ENCODE measurements at places on chromosomes 3 and 15.

- DNase-seq: no peak
Measured at GRCh38 chr15:71252044-71252739, 136.9 kb downstream of the THSD4 start.

DNA sequence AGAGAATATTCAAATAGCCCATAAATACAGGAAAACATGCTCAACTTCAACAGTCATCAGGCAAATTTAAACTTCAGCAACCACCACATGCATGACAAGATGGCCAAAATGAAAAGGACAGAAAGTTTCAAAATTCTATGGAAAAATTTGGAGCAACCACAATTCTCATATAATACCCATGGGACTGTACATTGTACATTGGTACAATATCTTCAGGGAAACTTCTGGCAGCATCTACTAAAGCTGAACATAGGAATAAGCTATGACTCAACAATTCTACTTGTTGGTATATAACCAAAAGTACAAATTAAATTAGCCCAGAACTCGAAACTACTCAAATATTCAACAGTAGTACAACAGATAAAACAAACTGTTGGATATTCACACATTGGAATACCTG lies 847.6 kb downstream of the TBL1XR1 start:
- DNase-seq: no peak

- DNase-seq: no peak
Measured at GRCh38 chr15:101348015-101348414, 53.0 kb upstream of the SNRPA1 start.

DNA sequence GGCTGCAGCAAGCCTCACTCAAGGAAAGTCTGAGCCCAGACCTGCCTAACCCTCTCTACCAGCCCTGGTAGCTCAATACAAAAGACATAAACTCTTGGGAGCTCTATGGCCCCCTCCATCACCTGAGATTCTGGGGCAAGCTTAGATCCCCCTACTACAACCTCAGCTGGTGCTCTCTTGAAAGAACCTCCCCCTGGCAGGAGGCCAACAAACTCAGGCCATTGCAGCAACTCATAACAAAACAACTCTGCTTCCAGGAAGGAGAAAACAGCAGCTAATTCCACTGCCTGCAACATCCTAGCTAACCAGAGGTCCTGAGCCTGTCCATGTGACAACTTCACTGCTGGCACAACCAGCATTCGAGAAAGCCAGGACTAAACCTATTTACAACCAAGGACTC lies 169.2 kb downstream of the ROBO1 start:
- DNase-seq: no peak

DNA sequence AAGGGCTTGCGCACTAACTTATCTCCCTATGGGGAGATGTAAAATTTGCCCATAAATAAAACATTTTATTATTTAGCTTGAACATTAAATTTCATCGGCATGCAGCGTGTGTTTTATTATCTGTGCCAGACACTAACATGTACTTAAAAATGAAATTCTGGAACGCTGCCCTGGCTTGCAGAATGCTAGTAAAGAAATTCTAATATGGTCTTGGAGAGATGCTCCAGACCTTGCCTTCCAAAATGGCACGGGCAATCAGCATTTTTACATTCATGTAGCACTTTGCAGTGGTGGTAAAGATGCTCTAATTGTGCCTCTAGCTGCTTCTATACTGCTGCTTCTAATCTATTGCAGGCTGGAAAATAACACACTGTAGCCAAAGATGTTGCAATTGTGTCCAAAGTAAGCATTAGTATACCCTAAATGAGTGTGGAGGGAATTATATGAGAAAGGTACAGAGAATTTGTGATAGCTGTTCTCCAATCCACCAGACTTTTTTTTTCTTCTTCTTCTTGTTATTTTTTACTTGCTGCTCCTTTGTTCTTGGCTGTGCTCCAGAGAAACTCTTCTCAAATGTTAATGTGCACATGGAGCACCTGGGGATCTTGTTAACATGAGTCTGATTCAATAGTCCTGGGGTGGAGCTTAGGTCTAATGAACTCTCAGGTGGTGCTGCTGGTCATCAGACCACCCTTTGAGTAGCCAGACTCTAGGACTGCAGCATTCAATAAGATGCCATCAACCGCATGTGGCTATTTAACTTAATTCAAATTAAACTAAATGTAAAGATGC lies 47.3 kb downstream of the CRABP1 start:
- no peak for DNase-seq

- DNase-seq: no peak
Measured at GRCh38 chr3:31606453-31606852, 73.7 kb downstream of the STT3B start.

DNA sequence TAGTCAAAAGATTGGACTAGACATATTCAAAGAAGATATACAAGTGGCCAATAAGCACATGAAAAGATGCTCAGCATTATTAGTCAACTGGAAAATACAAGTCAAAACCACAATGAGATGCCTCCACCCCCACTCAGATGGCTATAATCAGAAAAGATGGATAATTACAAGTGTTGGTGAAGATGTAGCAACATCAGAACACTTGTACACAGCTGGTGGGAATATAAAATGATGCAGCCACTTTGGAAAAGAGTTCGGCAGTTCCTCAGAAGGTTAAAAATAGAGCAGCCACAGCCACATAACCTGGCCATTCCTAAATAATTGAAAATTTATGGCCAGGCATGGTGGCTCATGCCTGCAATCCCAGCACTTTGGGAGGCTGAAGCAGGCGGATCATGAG lies 38.4 kb downstream of the HEG1 start:
- DNase-seq: no peak

DNA sequence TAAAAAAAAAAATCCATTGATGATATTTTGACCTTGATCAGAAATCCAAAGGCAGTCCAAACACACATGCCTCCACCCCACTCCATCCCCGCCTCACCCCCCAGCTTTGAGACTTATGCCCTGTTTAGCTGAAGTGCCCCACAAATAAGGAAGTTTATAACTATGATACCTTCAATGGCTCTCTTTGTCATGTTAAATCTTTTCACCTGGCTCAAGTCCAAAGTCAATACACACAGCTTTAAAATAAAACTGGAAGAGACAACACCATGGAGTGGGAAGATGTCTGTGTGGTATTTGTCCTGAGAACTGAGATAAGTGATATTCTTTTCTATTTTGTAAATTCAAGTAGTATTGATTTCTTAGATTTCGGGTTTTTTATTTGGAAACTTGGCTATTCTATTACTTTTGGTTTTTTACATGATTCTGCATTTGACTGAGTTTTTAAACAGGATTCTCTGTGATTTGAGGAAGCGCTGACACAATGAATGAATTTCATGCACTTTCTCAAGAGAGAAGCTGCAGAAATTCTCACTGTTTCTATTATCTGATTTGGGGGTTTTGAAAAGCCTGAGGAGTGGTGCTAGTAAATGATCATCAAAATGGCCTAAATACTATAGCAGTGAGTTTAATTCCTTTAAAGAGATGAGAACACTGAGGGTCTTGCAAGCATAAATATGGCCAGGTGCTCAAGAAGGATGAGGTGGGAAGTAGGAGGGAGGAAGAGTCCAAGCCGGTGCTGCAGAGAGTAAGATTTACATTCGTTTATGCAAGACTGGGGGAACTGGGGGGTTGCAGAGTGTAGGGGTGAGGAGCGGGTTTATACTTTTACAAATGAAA lies 5.2 kb downstream of the FOXB1 start:
- DNase-seq: no peak

GRCh38 chr15:62985768-62986167 lies 56.8 kb upstream of the TPM1 start:
- DNase-seq: no peak

GRCh38 chr15:84647726-84648125 lies 6.4 kb downstream of the WDR73 start:
- no peak for DNase-seq

DNA sequence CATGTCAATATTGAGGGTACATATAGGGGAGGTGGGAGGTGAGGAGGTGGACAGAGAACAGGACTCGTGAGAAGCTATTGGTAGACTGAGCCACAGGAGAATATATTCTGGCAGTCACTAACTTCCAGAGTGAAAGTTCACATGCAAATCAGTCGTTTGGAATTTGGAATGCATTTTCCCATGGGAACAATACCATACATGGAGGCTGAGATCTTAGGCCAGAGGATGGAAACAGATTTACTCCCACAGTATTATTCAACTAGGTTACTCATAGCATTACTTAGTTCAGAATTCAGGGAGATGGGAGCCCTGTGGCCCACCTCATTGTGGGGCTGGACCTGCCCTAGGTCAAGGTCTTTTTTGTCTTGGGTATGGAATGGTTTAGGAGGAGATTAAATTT lies 36.4 kb upstream of the ABHD2 start:
- DNase-seq: no peak

DNA sequence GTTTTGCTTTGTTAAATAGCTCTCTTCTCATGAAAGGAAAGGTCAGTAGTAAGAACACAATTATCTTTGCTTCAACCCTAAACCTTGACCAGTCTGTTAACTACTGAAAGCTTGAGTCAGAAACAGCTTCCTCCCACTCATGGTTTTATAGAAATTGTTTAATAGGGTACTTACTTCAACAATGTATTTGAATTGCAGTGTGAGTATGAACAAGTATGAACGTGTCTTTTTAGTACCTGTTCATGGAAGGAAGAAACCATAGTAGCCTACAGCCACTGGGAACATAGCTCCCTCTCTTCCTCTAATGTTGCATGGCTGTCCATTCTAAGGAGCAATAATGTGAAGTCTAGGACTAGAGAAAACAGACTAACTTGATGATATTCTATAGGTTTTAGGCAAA lies 311.0 kb downstream of the MCTP2 start:
- DNase-seq: no peak

- DNase-seq: no peak
Measured at GRCh38 chr3:152556731-152557254, 278.1 kb upstream of the P2RY1 start.

DNA sequence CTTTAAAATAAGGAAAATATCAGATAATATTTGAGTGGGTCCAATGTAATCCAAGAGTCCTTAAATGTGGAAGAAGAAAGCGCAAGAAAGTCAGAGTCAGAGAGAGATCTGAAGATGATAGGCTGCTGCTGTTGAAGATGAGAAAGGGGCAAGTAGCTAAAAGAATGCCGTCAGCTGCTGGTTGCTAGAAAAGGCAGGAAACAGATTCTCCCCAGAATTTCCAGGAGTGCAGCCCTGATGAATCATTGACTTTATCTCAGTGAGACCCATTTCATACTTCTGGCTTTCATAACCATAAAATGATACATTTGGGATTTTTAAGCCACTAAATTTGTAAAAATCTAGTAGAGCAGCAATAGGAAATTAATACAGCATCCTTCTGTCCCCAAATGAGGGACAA lies 7.5 kb upstream of the CHMP2B start:
- no peak for DNase-seq

- no peak for DNase-seq
Measured at GRCh38 chr3:157420606-157421130, 16.0 kb upstream of the PTX3 start.

- no peak for DNase-seq
Measured at GRCh38 chr3:159356606-159357005, 554.8 kb downstream of the MFSD1 start.

DNA sequence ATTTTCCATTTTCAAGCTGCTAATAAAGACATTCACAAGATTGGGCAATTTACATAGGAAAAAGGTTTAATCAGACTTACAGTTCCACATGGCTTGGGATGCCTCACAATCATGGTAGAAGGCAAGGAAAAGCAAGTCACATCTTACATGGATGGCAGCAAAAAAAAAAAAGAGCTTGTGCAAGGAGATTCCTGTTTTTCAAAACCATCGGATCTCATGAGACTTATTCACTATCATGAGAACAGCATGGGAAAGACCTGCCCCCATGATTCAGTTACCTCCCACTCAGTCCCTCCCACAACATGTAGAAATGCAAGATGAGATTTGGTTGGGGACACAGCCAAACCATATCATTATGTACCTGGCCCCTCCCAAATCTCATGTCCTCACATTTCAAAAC lies 202.0 kb downstream of the FNDC3B start:
- no peak for DNase-seq

GRCh38 chr15:91892436-91892835 lies 38.9 kb downstream of the SLCO3A1 start:
- no peak for DNase-seq

- no peak for DNase-seq
Measured at GRCh38 chr3:48086705-48087104, 70.5 kb upstream of the MAP4 start.

DNA sequence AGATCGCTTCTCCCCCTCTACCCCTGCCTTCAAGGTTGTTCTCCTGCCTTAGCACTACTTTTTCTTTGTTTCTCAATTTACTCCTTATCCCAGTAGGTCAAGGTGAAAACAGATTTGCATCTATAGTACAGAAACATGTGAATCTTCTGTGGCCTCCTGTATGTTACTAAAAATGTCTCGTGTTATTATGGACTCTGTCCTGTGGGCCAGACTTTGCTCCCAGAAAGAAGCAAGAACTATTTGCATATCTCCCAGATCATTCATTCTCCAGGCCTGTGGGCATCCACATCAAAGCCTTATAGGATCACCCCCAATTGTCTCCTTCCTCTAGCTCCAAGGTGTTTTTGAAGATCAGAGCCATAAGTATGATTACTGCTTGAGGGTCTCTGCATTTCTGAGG lies 169.5 kb upstream of the ROPN1 start:
- DNase-seq: no peak

DNA sequence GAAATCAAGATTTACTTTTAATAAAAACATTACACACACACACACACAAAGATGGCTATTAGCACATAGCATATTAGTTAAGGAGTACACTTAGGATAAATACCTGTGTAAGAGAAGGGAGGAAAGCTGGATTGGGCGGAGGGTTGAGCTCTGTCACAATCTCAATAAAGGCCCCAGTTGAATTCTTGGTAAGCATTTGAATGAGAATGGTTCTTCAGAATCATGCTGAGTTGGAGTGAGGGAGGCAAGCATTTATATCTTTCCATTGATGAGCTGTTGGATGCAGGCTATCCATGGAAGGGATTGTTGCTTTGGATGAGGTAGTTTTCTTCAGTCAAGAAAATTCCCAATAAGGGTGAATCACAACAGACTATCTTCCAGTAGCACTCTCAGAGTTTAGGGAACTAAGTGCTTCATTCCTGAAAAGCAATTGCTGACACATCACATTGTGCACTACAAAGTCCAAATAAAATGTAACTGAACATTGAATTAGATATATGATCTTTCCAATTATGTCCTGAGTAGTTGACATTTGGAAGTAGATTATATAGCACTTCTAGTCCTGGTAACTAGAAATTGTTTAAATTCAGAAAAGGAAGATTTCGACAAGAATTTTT lies 95.7 kb downstream of the SUCNR1 start:
- no peak for DNase-seq

- DNase-seq: no peak
Measured at GRCh38 chr15:100234158-100235029, 107.4 kb downstream of the ADAMTS17 start.

- peak; percentile 26 for DNase-seq
Measured at GRCh38 chr3:50242851-50243542, 7.0 kb downstream of the GNAI2 start.

DNA sequence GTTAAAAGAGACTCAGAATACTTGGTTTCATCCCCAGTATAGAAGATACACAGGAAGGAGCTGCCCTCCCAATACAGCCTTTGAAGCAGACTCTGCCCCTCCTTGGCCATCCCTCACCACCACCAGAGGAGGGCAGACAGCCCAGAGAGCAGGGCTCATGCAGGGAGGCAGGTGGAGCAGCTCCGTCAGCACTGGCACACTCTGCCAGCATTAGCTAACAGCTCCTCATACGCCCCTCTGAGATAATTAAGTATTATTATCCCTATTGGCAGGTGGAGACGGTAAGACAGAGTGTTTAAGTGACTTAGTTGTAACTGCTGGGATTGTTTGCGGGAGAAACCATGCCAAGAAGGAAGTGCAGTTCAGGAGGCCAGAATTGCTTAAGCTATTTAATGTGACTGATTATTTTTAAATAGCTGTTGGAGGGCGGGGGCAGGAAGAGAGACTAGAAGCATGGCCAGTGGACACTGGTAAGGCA lies 434.0 kb downstream of the EPHB1 start:
- no peak for DNase-seq

- DNase-seq: no peak
Measured at GRCh38 chr3:61632568-61633175, 71.3 kb downstream of the PTPRG start.
